ENCODE measurements at places on chromosomes 2 and 18. TPM values are rescaled to one million over a fixed set of nuclear protein-coding genes. Genes with fewer than 3 reads are reported as not detected.

- H3K36me3 ChIP-seq = no peaks in the 10 kb centered on the region
- H3K27me3 ChIP-seq = no peaks in the 10 kb centered on the region
- no peak overlapping the region for H3K27ac ChIP-seq
- H3K4me1 ChIP-seq = no peaks in the 10 kb centered on the region
Measured at GRCh38 chr18:44464398-44465180, 216.1 kb upstream of the SETBP1 start.

- H3K4me3 ChIP-seq = no peak overlapping the region
- H3K27ac ChIP-seq = no peak overlapping the region
- peaks cover 4% of the 10 kb centered on the region for H3K27me3 ChIP-seq
- no peaks in the 10 kb centered on the region for H3K36me3 ChIP-seq
- DNase-seq = no peak
Measured at GRCh38 chr2:88269836-88270235, 99.7 kb downstream of the THNSL2 start.

DNA sequence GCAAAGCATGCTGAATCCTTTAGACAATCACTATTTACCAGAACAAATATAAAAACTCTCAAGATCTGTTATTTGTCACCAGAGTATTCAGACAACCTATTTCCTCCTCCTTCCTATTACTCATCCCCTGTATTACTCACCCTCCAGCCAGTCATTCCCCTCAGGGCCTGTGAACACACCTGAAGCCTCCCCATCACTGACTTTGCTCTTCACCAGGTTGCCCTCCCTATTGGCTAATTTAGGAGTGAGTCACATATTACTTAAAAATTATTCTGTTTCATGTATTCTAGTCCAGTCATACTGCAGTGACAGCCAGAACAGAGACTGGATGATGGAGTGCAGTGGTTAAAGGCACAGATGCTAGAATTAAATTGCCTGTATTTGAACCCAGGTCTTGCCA is 3.7 kb upstream of the ATG16L1 start:
- peaks cover 44% of the 10 kb centered on the region for H3K4me1 ChIP-seq
- H3K36me3 ChIP-seq = peaks cover 4% of the 10 kb centered on the region
- H3K27ac ChIP-seq = peak overlapping the region; percentile 95
- H3K27me3 ChIP-seq = no peaks in the 10 kb centered on the region
- peak; percentile 73 for DNase-seq

DNA sequence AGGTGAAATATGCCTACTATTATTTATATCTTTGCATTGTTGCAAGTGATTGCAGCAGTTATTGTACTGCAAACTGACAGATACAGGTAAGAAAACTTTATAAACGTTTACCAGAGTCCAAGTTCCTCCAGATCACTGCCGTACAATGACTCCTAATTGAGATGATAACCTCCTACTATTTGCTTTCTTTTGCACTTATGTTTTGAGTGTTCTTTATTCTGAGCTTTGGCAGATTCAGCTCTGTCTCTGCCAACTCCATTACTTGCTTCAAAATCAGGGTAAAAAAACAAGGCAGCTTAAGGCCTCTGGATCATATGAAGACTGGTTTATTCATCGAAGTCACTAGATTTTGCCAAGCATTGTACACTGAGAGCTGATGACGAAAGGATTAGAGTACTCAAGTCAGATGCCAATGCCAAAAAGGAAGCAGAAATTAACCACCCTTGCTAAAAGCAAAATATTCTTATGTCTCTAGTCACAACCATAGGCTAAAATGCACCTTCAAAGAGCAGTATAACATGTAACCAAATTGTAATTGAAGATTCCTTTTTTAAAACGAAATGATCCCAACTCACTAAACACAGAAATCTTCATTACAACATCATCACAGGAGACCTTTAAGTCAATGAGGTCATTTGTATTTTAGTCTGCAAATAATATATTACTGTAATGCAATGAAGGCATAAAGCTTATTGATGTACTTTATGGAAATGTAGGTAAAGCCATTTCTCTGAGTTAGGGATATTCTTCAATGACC is 10.5 kb upstream of the IKZF2 start:
- DNase-seq = no peak
- peaks cover 9% of the 10 kb centered on the region for H3K4me1 ChIP-seq
- no peaks in the 10 kb centered on the region for H3K36me3 ChIP-seq
- no peaks in the 10 kb centered on the region for H3K27me3 ChIP-seq
- no peak overlapping the region for H3K4me3 ChIP-seq

DNA sequence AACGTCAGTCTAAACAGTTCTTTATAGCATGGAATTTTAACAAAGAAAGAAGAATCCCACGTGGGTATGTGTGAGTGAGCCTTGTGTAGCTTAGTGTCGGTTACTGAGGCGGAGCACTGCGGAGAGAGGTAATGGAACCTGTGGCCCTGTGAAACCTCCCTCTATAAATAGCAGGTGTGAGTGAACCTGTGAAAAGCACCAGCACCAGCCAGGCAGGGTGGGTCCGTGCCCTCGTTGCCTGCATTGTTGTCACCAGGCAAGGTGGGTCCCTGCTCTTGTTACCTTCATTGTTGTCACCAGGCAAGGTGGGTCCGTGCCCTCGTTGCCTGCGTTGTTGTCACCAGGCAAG is 4.7 kb downstream of the CTDP1 start:
- H3K4me1 ChIP-seq = peaks cover 61% of the 10 kb centered on the region
- peak overlapping the region; percentile 85 for H3K27ac ChIP-seq
- no peaks in the 10 kb centered on the region for H3K27me3 ChIP-seq
- DNase-seq = no peak

The PRSS56 gene
- not detected for total RNA-seq

GRCh38 chr2:129331638-129332037 is 647.8 kb upstream of the RAB6C start:
- H3K27ac ChIP-seq = no peak overlapping the region
- H3K4me3 ChIP-seq = no peak overlapping the region
- no peaks in the 10 kb centered on the region for H3K36me3 ChIP-seq
- no peaks in the 10 kb centered on the region for H3K27me3 ChIP-seq
- DNase-seq = no peak

- no peaks in the 10 kb centered on the region for H3K36me3 ChIP-seq
- H3K27ac ChIP-seq = no peak overlapping the region
- H3K4me3 ChIP-seq = no peak overlapping the region
Measured at GRCh38 chr2:130303169-130303568, 39.5 kb upstream of the IMP4 start.

- H3K4me1 ChIP-seq = peaks cover 8% of the 10 kb centered on the region
- H3K4me3 ChIP-seq = no peak overlapping the region
- H3K36me3 ChIP-seq = peaks cover 59% of the 10 kb centered on the region
- H3K27ac ChIP-seq = peak overlapping the region; percentile 7
Measured at GRCh38 chr18:13017247-13017875, 26.2 kb downstream of the CEP192 start.

- H3K27me3 ChIP-seq = no peaks in the 10 kb centered on the region
- DNase-seq = no peak
- H3K36me3 ChIP-seq = no peaks in the 10 kb centered on the region
- H3K4me3 ChIP-seq = no peak overlapping the region
- H3K4me1 ChIP-seq = peaks cover 19% of the 10 kb centered on the region
Measured at GRCh38 chr2:219274361-219274921, 4.7 kb upstream of the DNAJB2 start.

- no peak overlapping the region for H3K4me3 ChIP-seq
- peaks cover 9% of the 10 kb centered on the region for H3K27me3 ChIP-seq
- no peak for DNase-seq
- H3K4me1 ChIP-seq = peaks cover 21% of the 10 kb centered on the region
Measured at GRCh38 chr2:36376992-36377738, 21.6 kb downstream of the CRIM1 start.

DNA sequence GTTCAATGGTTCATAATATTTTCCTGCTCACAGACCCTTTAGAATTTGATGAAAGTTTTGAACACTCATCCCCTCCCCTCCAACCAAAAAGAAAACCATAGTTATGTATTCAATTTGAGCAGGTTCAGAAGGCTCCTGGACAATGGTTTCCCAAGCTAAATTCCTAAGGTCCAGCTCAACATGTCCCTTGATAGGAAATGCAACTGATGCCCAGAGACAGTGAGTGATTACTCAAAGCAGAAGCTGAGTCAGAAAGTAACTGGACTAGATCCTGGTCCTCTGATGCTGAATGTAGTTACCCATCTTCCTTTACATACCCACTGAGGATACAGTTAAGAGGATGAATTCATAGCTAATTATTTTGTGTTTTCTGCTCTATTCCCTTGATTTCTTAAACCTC is 218.9 kb upstream of the NCKAP5 start:
- H3K4me3 ChIP-seq = no peak overlapping the region
- H3K27ac ChIP-seq = no peak overlapping the region
- no peaks in the 10 kb centered on the region for H3K27me3 ChIP-seq
- no peaks in the 10 kb centered on the region for H3K36me3 ChIP-seq
- H3K4me1 ChIP-seq = no peaks in the 10 kb centered on the region
- DNase-seq = no peak

The NGEF gene
- total RNA-seq = not detected

The DDX1 gene
- 137 TPM for total RNA-seq

- no peaks in the 10 kb centered on the region for H3K4me1 ChIP-seq
- H3K36me3 ChIP-seq = no peaks in the 10 kb centered on the region
- H3K27ac ChIP-seq = no peak overlapping the region
- no peak for DNase-seq
Measured at GRCh38 chr2:74399785-74400184, 19.7 kb upstream of the DCTN1 start.

The GYPC gene
- total RNA-seq = 171 TPM

The DSG1 gene
- total RNA-seq = not detected

GRCh38 chr18:31497836-31498573 is at the start of gene DSG2:
Gene DSG2 (plus strand): TSS chr18:31498177. CDS start chr18:31498252, 75 bp downstream.
- peaks cover 52% of the 10 kb centered on the region for H3K27me3 ChIP-seq
- H3K4me3 ChIP-seq = peak within 1 kb of the TSS; percentile 79
- DNase-seq = peak; percentile 42
- peaks cover 9% of the 10 kb centered on the region for H3K4me1 ChIP-seq
- no peak within 1 kb of the TSS for H3K27ac ChIP-seq
- H3K36me3 ChIP-seq = no peaks in the 10 kb centered on the region

GRCh38 chr2:42810971-42811811 is 18.8 kb upstream of the HAAO start:
- peaks cover 4% of the 10 kb centered on the region for H3K27me3 ChIP-seq
- DNase-seq = peak; percentile 51
- peak overlapping the region; percentile 94 for H3K27ac ChIP-seq
- peak overlapping the region; percentile 93 for H3K4me3 ChIP-seq

- no peaks in the 10 kb centered on the region for H3K36me3 ChIP-seq
- no peak for DNase-seq
- H3K27ac ChIP-seq = no peak overlapping the region
- H3K4me1 ChIP-seq = no peaks in the 10 kb centered on the region
- peaks cover 4% of the 10 kb centered on the region for H3K27me3 ChIP-seq
Measured at GRCh38 chr2:170228429-170228828, 50.5 kb downstream of the MYO3B start.

The RGPD5 gene
- 27.9 TPM for total RNA-seq

- DNase-seq = no peak
- H3K36me3 ChIP-seq = no peaks in the 10 kb centered on the region
- H3K27me3 ChIP-seq = no peaks in the 10 kb centered on the region
- no peak overlapping the region for H3K4me3 ChIP-seq
- no peak overlapping the region for H3K27ac ChIP-seq
Measured at GRCh38 chr2:133513893-133514292, 54.4 kb downstream of the NCKAP5 start.
